Foreskin fibroblast (primary cell): ENCODE measurements at places on chromosomes 4 and X.

- DNase-seq, result no peak
Observed at GRCh38 chrX:47358387-47359065, 11.9 kb upstream of the ZNF157 start.

DNA sequence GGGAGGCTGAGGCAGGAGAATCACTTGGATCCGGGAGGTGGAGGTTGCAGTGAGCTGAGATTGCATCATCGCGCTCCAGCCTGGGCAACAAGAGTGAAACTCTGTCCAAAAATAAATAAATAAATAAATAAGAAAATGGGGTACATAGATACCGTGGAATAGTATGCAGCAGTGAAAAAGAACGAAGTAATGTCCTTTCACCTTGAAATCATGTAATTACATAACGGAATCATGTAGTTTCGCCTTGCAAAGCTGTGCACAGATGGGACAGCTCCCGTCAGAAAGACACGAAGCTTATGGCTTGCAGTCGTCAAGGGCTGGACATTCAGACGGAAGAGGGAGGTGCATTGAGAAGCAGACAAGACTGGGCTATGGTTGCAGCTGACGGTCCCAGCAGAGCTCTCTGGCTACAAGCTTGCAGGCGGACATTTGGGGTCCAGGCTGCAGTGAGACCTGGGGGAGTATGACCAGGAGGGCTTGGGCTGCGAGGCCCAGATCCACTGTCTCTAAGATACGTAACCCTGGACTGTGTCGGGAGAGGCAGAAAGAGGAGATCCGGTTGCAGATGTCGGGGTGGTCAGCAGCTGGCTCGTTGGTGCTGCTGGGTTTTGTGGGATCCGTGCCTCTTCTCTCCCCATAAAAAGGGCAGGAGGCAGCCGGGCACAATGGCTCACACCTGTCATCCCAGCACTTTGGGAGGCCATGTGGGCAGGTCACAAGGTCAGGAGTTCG, 6.2 kb upstream of the P2RY8 start:
- DNase-seq, result no peak

- no peak for DNase-seq
Observed at GRCh38 chr4:18559492-18559891, 537.9 kb upstream of the LCORL start.

- DNase-seq, result peak; percentile 62
Observed at GRCh38 chrX:41085878-41086626, 807 bp downstream of the USP9X start.

GRCh38 chrX:1452516-1453394, at the start of gene ASMTL:
Gene ASMTL (minus strand): TSS chrX:1452909. CDS start chrX:1452840, 69 bp downstream.
- DNase-seq, result peak; percentile 98

DNA sequence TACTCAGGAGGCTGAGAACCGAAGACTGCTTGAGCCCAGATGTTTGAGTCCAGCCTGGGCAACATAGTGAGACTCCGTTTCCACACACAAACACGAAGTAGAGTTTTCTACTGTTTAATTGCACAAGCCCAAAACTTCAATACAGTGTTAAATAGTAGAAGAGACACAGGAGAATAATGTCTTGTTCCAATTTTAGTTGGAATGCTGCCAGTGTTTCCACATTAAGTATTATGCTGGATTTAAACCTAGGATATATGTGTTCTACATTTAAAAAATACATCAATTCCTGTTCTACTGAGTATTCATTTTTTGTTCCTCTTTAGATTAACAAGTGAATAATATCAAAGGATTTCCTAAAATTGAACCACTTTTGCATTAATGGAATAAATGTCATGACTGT, 91.3 kb downstream of the LCORL start:
- DNase-seq, result no peak

DNA sequence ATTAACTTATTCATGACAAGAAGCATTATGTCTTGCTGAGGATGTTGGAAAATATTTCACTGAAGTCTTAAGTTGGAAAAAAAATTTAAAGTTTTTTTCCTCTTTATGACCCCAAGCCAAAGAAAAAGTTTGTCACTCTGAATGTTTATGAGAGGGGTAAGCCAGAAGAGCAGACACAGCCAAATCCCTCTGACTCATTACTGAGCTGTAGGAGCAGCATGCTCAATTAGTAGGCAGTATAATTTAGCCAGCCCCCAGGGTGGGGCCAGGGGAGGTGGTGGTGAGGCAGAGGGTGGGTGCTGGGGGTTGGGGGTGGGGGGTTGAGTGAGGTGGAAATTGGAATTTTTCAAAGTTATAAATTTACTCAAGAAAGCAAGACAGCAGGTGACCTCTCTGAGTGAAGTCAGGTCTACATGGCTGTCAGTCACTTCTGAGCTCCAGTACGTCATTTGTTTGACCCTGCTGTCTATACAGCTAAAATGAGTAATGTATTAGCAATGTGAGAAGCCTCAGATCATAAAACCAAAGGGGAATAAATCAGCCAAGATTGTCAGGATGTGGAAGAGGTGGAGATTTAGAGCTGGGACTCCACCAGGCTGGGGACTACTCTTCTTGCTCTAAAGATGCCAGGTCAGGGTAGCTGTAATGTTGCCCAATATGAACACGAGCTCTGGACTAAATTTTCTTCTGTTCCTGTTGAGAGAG, 98.8 kb upstream of the NDP start:
- DNase-seq, result peak; percentile 45

GRCh38 chrX:109347632-109348031, 134.3 kb downstream of the GUCY2F start:
- peak; percentile 69 for DNase-seq

GRCh38 chr4:35942092-35942491, 302.2 kb downstream of the ARAP2 start:
- DNase-seq, result no peak
